ENCODE measurements at places on chromosomes 1 and 21.

DNA sequence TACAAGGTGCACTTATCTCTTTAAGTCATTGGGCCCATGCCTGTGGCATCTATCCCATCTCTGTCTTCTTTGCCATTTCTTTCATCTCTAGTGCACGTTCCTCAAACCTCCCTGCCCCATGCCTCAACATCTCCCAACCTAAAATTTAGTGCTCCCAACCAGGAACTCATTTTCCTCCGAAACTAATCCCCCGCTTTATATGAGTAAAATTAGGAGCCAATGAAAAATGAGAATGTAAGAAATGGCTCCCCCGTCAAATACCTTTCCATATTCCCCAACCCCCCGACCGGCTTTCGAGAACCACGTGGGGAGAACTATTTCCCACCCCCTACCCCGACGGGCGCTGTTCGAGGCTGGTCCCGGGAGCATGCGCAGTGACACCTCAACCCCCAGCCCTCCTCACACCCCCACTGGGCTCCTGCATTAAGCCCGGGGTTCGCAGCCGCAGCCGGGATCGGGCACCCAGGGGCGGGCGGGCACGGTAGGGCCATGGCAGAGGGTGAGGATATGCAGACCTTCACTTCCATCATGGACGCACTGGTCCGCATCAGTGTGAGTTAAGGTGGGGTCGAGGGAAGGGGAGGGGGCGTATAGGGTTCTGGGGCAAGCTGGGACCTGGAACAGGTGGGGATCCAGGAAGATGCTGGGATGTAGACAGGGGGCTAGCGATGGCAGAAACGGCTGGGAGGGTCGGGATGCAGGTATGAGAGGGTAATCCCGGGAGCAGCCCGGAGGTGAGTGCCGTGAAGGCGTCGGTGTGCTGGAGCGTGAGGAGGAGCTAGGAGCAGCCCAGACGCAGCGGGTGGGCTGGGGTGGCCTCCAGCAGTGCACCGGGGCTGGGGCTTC is at the start of gene TRIM46:
Gene TRIM46, plus strand, starts transcription at position 372 of the 846 bp plus-strand sequence. Its CDS starts 118 bp downstream, at position 490.
- DNase-seq = no peak

GRCh38 chr21:27426196-27426595 is 459.3 kb upstream of the ADAMTS5 start:
- DNase-seq = no peak

GRCh38 chr21:39336457-39337008 is 12.4 kb downstream of the HMGN1 start:
- DNase-seq = no peak

- no peak for DNase-seq
Measured at GRCh38 chr1:89516055-89516454, 8.6 kb upstream of the LRRC8B start.

DNA sequence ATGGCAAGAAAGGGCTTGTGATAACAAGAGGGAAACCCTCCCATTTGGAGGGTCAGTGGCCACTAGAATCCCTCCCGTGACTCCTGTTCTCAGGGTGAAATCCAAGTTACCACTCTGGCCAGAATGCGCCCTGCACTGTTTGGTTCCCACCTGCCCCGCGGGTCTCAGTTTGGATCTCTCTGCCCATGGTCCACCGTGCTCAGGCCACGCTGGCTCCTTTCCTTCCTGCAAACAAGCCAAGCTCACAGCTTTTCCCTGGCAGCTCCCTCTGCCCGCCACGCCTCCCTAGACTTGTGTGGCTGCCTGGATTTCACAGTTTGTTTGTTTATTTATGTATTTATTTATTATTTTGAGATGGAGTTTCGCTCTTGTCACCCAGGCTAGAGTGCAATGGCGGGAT is 179.5 kb upstream of the VAMP3 start:
- no peak for DNase-seq

DNA sequence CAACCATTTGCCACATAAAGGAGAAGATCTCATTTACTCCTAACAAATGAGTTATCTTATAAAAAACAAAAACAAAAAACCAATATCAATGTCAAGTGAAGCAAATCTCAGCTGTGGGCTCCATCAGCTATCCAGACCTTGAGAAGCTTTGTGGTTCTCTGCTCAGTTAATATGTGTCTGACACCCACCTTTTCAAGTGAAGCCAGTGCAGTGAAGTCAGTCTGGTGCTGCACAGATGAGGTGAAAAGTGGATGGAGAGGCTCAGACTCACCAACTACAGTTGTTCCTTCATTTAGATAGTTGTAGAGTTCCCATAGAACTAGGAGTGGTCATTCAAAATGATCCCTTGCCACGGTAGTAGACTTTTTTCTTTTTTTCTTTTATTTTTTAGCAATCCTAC is 106.8 kb downstream of the NTNG1 start:
- no peak for DNase-seq

DNA sequence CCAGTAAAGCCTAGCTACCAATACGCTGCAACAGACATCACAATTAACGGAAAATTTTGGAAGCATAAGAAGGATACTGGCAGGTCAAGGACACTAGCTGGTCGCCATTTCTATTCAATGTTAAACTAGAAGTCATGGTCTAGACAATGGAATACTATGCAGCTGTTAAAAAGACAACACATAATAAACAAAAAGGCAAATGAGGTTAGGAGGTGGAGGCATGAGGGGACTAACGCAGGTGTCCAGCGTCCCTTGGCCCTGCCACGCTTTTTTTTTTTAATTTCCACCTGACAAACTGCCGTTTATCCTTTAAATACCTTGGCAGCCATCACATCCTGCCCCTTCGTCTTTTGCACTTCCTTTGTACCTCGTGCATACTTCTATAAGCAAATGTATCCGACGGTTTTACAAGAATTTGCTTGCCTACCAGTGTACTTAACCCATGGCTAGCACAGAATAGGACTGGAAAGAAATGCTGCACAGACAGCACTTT is 698 bp upstream of the SLC22A15 start:
- no peak for DNase-seq

GRCh38 chr1:38944547-38944946 is 2.9 kb upstream of the RHBDL2 start:
- no peak for DNase-seq

GRCh38 chr1:23807453-23807852 is 6.9 kb upstream of the GALE start:
- no peak for DNase-seq

GRCh38 chr1:10217748-10218441 is 7.5 kb downstream of the KIF1B start:
- DNase-seq = no peak

DNA sequence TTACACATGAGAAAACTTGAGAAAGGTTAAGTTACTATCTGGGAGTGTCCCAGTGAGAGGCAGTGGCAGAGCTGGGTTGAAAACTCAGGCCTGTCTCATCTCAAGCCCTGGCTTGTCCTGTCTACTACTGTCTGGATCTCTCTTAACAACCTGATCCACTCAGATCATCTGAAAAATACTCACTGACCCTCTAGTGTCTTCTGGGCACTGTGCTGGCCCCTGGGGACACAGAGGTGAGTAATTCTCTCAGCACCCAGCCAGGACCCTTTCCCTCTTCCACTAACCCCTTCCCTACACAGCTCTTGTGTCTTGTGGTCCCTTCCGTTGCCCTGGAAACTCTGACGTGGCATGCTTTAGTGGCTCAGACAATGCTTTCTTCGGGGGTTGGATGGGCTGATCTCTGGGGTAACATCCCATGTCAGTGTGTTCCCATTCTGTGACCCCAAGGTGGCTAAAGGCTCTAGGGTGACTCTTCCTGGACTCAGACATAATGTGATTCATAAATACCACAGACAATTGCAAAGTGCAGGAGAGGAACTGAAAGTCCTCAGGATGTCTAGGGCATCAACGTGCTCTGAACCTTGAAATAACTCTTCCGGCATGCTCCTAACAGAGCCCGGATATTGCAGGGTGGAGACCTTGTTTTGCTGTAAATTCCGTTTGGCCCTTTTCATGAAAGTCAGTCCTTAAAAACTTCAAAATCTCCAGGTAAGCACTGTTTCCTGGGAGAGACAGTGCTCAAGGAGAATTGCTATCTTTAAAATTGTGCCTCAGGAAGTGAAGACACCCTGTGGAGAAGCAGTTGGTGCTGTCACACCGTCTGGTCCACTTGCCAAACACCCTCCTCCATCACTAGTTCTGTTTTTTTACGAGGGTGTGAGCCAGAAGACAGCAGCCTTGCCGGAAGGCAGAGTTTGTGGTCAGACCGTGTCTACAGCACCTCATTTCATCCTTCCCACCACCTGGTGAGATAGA is 4.0 kb downstream of the SHISAL2A start:
- peak; percentile 87 for DNase-seq

DNA sequence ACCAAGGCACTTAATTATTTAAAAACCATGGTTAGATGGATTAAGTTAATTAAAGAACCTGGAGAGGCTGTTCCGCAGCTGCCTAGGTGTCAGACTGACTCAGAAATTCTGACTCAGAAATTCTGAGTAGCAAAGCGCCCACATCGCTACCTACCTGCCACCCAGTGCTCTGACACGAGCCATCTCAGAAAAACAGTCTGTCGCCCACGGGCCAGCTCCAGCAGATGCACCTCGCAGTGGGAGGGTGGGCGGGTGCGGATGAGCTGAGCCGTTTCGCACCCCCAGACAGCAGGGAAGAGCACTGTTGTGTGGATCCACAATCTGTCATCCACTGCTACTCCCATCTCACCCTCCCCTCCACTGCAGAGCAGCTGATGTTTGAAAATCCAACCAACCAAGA is 13.5 kb downstream of the KCNK1 start:
- no peak for DNase-seq

- DNase-seq = no peak
Measured at GRCh38 chr1:12532405-12533315, 85.3 kb downstream of the DHRS3 start.

DNA sequence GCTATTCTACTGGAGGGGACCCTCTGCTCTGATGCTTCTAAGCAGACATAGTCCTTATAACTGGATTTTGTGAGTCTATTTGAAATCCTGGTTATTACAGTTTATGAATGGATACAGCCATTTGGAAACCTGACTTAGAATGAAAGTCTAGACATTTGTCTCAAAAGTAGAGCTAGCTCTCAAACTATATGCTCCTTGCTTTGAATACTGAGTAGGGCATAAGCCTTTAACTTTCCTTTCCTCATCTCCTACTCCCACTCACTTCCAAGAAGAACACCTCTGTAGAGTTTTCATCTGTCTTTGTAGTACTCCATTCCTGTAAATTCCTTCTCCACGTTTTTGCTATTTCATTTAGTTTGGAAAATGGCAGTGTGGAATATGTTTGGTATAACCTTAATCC is 9.0 kb upstream of the ARID1A start:
- no peak for DNase-seq

GRCh38 chr21:36759348-36760083 is 60.6 kb downstream of the SIM2 start:
- DNase-seq = no peak

- DNase-seq = no peak
Measured at GRCh38 chr1:92473781-92474495, 12.8 kb downstream of the GFI1 start.

GRCh38 chr1:156964441-156964840 is 44.0 kb downstream of the LRRC71 start:
- no peak for DNase-seq

GRCh38 chr1:216047811-216048572 is 375.3 kb downstream of the USH2A start:
- DNase-seq = no peak

DNA sequence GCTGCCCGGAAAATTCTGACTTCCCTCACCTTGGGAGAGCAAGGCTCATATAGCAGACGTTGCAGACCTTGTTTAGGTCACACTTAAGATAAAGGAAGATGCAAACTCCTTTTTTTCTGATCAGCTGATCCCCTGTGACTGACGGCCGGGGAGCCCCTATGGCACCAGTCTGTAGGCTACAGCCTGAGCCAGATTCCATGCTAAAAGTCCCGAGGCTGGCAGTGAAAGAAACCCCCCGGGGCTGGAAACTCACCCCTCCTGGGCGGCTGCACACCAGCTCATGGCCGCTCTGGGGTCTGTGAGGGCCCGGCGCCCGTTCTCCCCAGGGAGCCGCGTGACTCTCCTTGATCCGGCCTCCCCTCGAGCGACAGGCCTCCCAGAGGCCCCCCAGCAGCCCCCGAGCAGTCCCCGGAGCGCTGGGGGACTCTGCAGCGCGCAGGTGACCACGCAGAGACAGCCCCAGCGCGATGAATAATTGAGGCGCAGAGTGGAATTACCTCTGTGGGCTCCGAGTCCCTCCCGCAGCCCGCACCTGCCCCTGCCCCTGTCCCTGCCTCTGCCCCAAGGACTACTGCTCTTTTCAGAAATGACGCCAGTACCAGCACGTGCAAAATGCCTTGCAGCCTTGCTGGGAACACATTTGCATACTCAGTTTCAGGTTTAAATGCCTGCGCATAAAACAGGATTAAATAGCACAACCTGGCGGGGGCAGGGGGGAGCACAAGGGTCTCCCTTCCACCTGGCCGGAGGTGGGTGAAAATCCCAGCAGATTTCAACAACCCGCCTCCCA is 62.6 kb upstream of the CLDN14 start:
- DNase-seq = peak; percentile 70

DNA sequence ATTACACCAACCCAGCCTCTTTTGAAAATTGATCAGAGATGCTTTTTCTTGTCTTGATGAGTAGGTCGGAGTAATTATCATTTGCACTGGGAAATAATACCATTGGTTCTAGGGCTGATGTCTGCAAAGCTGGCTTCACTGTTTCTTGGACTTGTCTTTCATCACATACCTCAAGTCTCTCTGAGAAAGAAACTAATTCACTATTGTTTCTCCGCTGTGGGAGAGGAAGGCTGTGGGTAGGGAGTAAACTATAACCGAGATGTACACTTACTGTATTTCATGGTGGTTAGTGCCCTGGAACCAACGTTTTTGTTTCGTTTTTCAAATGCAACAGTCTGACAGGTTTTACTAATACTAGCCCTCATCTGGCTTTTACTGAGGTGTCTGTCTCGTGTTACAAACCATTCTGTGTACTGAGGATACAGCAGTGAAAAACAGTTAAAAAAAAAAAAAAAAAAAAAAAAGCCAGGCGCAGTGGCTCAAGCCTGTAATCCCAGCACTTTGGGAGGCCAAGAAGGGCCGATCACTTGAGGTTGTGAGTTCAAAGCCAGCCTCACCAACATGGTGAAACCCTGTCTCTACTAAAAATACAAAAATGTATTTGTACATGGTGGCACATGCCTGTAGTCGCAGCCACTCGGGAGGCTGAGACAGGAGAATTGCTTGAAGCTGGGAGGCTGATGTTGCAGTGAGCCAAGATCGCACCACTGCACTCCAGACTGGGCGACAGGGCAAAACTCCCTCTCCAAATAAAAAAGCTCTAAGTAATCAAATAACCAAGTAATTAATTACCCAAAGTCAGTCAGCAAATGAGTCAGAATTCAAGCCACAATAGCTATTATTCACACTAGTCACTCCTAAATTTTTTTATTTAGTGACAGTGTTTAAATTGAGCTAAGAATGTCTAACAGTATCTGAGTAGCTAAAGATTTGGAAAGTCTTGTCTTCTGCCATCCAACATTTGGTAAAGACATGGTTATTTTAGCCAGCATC is 23.3 kb downstream of the TOMM20 start:
- peak; percentile 86 for DNase-seq

- DNase-seq = no peak
Measured at GRCh38 chr1:172453153-172453545, 9.3 kb upstream of the PIGC start.

Data from GM12878 (cell line).